ENCODE measurements at places on chromosomes 16 and 17.

- DNase-seq: no peak
These were observed 2.8 kb downstream of the OMG start for GRCh38 chr17:31294231-31294630.

DNA sequence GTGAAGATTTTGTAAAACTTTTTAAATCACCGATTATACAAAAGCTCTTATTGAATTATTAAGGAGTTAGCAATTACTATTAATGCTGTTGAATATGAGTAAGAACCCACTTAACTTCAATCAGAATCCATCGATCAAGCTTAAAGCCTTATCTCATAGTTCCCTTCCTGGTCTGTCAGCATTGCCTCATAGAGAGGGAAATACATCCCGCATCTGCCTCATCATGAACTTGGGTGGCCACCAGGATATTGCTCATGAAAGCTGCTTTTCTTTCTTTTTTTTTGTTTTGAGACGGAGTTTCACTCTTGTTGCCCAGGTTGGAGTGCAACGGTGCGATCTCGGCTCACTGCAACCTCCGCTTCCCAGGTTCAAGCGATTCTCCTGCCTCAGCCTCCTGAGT lies 66.7 kb downstream of the PIGL start:
- no peak for DNase-seq

GRCh38 chr16:60816461-60816860 lies 1219.8 kb downstream of the CDH8 start:
- DNase-seq: no peak

DNA sequence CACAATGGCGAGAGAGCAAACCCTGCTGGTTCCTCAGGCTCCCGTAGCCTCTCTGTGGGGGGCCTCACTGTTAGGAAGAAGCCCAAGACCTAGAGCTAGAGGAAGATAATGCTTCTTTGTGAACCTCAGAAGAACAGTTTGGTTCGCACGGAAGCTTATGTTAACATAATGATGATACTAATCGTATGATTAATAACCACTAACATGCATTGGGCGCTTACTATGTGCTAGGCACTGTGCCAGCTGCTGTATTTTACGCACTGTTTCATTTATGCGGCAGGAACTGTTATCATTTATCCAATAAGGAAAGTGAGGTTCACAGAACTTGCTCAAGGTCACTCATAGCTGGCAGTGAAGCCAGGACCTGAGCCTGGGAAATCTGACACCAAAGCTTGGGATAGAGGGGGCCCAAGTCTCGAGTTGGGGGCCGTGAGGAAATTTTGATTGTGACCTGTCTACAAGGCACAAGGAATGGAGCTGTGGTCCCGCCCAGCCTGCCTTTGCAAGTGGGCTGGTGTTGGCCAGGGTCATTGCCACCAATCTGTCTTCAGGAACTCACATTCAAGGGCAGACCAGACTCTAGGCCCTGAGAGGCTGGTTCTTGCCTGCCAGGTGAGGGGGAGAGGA lies 6.8 kb downstream of the PRCD start:
- DNase-seq: no peak

DNA sequence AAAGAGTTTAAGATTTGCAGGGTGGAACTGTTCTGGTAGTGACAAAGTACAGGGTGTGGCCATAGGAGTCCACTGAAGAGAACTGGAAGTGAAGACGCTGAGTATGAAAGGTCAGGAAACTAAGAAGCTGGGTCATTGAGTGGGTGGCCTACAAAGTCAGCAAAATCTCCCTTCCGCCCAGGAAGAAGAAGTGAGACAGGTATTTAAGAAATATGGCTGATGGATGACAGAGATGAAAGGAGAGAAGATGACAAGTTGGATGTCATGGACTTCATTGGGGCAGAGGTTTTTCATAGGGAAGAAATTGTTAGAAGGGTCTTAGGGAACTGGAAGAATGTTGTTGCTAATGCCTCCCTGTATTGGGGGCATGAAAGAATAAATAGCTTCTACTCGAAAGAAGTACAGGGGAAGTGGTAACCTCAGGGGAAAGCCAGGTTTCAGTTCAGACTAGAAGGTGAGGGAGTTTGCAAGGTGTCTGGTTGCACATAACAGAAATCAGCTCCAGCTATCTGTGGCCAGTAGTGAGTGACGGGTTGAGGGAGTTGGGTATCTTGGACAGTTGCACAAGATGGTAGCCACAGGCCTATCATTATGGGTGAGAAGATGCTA lies 33.6 kb upstream of the MED13 start:
- no peak for DNase-seq

DNA sequence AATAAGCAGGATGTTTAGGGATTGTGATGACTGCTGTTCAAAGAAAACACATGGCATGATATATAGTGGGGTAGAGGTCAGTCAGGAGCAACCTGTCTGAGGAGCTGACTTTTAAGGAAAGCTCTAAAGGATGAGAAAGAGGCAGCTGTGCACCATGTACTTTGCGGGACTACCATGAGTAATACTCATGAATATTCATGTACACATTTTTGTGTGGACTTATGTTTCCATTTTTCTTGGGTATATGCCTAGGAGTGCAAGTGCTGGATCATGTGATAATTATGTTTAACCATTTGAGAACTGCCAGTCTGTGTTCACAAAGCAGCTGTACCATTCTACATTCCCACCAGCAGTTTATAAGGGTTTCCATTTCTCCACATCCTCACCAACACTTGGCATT lies 35.8 kb downstream of the BEAN1 start:
- DNase-seq: no peak

DNA sequence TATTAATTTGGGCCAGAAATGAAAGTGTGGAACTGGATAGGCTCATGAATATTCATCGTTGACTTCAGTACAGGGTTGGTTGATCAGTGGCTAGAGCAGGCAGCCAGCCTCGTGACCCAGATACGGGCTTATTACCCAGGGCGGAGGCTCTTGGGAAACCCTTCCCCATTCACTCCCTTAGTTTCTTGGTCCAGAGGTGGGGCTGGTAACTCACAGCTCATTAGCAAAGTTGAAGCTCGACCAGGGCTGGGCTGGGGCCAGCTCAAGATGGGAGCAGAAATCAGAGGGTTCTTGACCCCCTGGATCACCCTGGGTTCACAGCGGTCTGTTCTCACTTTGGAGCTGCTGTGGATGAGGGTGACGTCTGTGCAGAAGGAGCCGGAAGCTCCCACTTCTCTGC lies 44.6 kb upstream of the GSE1 start:
- no peak for DNase-seq

GRCh38 chr16:1439058-1439698 lies 5.2 kb downstream of the CCDC154 start:
- DNase-seq: no peak
